Endodermal cell (in vitro differentiated cells): ENCODE measurements at places on chromosomes 1 and 21. TPM values are rescaled to one million over a fixed set of nuclear protein-coding genes. Genes with fewer than 3 reads are reported as not detected.
A peak's percentile ranks its signal among the peaks of the same experiment; 100 is the strongest.

GRCh38 chr1:31703431-31704270, at the start of gene COL16A1:
Gene COL16A1, minus strand, starts transcription at chr1:31704017. Its CDS starts 1,824 bp downstream, at chr1:31702193.
- peaks cover 11% of the 10 kb centered on the region for H3K4me1 ChIP-seq
- no peak within 1 kb of the TSS for H3K27ac ChIP-seq
- peak within 1 kb of the TSS; percentile 33 for H3K4me3 ChIP-seq
- peaks cover 12% of the 10 kb centered on the region for H3K27me3 ChIP-seq
- DNase-seq, result peak; percentile 85

GRCh38 chr21:44836666-44837471, 19.0 kb upstream of the SUMO3 start:
- DNase-seq, result peak; percentile 72
- H3K27ac ChIP-seq, result no peak overlapping the region
- no peak overlapping the region for H3K4me3 ChIP-seq
- H3K36me3 ChIP-seq, result no peaks in the 10 kb centered on the region
- H3K27me3 ChIP-seq, result no peaks in the 10 kb centered on the region
- no peaks in the 10 kb centered on the region for H3K4me1 ChIP-seq

- H3K4me3 ChIP-seq, result no peak overlapping the region
- H3K36me3 ChIP-seq, result no peaks in the 10 kb centered on the region
- no peak overlapping the region for H3K27ac ChIP-seq
Observed at GRCh38 chr1:43058545-43059360, 100.1 kb upstream of the SLC2A1 start.

ANGPTL7 gene
- not detected in 2 replicates for total RNA-seq
